SK-N-DZ (cell line): ENCODE measurements at places on chromosomes 1 and 21.

- no peak for DNase-seq
These were observed 8.6 kb downstream of the TMED5 start for GRCh38 chr1:93171549-93172034.

DNA sequence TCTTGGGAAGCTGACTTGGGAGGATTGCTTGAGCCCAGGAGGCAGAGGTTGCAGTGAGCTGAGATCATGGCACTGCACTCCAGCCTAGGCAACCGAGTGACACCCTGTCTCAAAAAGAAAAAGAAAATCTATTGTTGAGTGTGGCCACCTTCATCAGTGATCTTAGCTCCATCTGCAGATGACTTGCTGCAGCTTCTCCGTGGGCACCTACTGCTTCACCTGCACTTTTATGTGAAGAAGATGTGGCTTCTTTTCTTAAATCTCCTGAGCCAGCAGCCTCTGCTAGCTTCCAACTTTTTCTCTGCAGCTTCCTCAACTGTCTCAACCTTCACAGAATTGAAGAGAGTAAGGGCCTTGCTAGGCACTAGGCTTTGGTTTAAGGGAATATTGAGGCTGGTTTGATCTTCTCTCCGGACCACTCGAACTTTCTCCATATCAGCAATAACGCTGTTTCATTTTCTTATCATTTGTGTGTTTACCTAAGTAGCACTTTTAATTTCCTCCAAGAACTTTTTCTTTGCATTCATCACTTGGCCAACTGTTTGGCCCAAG is 28.0 kb downstream of the AGPAT3 start:
- no peak for DNase-seq

- DNase-seq = peak; percentile 74
These were observed 5.1 kb downstream of the TMEM201 start for GRCh38 chr1:9593492-9594465.

- DNase-seq = no peak
These were observed 118.2 kb upstream of the PDE4B start for GRCh38 chr1:65674522-65674921.

DNA sequence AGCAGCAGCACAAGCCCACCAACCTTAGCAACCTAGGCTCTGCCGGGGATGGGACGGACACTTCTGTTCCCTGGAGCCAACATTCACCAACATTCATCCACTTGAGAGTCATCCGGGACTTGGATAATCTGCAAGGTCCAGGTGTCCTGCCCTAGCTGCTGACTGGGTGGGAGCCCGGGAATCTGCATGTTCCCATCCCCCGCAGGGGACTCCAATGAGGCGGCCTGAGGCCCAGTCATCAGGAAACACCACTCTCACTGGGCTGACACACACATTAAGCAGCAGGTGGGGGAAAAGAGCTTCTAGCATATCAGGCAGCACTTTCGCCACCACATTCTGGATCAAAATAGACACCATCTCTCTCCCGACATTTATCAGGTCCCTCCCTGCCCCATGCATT is 38.4 kb upstream of the CCSAP start:
- DNase-seq = peak; percentile 68

- no peak for DNase-seq
These were observed 55.3 kb upstream of the COL6A1 start for GRCh38 chr21:45926281-45926680.

DNA sequence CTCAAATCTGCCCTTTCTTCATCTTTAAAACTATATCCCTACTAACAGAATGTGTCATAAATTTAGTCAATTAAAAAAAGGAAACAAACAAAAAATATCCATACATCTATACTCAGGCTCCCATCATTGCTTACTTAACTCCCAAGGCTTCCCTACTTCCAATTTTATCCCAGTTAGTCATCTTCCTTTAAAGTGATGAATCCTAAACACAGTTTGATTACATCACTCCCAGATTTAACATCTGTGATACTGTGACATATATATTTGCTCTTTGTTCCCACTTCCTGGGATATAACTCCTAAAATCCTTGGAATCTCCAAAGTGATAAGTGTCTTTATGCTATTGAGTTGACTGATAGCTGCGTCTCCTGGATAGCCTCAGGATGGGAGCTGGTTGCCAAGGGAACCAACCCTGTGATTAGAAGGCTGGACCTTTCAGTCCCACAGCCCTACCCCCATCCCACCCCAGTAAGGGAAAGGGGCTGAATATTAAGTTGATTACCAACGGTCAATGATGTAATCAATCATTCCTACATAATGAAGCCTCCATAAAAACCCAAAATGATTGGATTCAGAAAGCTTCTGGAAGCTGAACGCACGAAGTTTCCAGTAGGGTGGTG is 21.6 kb downstream of the GLMN start:
- no peak for DNase-seq

DNA sequence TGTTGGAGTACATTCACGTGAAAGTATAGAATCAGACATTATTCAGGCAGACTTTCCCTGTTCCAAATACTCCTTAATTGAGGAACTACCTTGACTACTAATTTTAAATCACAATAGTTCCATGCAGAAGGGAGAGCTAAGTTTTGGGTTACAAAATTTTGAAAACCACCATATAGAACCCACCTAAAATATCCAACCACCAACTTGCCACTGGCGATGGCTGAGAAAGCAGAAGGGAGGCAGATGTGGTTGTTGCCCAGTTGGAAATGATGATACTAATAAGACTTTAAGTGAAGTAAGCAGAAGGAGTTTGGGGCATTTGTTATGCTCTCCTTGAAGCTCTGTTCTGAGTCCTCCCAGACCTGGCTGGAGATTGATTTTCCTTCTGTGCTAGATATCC is 190.7 kb downstream of the HLX start:
- no peak for DNase-seq

DNA sequence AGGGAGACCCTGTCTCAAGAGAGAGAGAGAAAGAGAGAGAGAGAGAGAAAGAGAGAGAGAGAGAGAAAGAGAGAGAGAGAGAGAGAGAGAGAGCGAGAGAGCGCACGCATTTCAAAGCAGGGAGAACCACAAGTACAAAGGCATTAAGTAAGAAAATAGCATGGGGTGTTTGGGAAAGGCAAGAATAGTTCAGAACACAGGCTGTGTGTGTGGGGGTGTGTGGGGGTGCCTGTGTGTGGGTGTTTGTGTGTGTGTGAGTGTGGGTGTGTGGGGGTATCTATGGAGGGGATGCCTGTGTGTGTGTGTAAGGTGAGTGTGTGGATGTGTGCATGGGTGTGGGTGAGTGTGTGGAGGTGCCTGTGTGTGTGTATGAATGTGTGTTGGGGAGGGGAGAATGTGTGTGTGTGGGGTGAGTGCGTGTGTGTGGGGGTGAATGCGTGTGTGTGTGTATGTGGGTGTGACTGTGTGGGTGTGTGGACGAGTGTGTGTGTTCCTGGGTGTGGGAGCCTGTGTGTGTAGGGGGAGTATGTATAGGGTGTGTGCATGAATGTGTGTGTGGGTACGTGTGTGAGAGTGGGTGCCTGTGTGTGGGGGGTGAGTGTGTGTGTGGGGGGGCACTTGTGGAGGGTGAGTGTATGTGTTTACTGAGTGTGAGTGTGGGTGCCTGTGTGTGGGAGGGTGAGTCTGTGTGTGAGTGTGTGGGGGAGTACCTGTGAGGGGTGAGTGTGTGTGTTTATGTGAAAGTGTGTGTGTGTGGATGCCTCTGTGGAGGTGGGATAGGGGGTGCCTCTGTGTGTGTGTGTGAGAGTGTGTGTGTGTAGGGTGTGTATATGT is 19.1 kb upstream of the HDAC1 start:
- no peak for DNase-seq

DNA sequence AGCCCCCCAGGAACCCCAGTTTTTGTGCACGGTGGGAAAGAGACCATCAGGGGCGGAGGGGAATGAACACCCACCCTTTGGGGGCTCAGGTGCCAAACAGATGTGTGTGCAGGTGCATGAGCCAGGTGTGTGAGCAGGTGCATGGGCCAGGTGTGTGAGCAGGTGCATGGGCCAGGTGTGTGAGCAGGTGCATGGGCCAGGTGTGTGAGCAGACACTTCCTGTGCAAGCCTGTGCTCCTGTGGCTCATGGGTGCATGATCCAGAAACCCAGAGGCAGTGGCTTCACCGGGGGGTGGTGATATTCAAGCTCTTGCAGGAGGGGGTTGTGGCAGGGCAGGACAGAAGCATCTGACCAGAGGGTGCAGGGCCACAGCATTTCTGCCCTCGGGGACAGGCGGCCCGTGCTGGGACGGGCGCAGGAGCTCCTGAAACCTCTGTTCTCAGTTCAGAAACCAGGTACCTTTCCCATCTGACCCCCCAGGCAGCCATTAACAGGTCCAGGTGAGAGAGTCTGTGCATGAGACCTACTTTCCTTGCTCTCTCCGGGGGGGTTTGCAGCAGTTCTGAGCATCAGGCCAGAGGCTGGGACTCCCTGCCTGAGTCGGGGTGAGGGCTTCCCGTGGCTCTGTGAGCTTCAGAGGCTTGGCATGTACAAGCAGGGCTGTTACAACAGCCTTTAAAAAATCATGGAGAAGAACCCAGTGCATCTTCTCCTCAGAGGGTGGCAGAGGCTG is 29.1 kb downstream of the COL18A1 start:
- DNase-seq = no peak

GRCh38 chr1:243946946-243947345 is 96.9 kb upstream of the AKT3 start:
- DNase-seq = no peak

DNA sequence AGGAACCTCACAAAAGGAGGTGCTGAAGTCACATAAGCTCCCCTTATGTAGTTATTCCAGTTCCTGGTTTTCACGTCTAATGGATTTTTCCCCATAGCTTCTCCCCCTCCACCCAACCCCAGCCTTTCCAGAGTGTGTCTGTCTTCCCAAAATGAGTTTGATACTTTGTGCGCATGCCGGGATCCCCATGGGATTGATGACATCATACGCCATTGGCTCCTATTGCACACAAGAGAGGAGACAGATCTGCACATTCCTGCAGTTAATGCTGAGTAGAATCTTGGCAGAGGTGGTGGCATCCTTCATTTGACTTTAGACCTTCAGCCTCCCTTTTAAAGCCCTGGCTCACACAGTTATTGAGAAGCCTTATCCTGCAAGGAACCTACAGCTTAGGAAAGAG is 71.4 kb downstream of the DDR2 start:
- no peak for DNase-seq

DNA sequence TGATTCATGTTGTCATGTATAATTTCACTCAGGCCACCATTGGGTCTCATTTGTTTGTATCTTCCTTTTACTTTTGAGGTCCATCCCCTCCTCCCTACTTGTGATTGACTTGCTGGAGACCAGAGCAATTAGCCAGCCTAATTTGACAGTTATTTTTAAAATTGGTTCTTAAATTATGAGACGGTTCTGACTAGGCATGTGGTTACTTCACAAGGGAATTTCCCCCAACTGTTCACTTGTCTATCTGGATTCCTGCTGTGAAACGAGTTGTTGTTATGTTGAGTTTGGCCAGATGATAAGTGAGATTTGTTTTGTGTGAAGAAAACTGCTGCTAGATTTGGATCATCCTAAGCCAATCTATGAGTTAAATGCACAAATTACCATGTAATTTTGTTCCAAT is 359.1 kb downstream of the BARHL2 start:
- DNase-seq = no peak

GRCh38 chr1:212700223-212700891 is 717 bp upstream of the BATF3 start:
- DNase-seq = no peak

DNA sequence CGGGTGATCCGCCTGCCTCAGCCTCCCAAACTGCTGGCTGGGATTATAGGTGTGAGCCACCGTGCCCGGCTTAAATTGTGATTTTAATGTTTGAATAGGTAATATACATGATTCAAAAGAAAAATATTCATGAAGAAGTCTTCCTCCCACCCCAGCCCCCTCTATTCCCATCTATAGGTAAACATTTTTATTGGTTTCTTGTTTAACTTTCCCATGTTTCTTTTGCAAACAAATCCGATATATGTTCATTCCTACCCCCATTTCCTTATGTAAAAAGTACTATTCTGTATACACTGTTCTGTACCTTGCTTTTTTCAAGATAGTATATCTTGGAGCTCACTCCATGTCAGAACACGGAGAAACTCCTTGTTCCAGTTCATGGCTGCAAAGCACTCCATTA is 23.2 kb downstream of the RPS6KA1 start:
- DNase-seq = no peak

GRCh38 chr1:176198413-176198812 is 8.7 kb downstream of the COP1 start:
- no peak for DNase-seq

DNA sequence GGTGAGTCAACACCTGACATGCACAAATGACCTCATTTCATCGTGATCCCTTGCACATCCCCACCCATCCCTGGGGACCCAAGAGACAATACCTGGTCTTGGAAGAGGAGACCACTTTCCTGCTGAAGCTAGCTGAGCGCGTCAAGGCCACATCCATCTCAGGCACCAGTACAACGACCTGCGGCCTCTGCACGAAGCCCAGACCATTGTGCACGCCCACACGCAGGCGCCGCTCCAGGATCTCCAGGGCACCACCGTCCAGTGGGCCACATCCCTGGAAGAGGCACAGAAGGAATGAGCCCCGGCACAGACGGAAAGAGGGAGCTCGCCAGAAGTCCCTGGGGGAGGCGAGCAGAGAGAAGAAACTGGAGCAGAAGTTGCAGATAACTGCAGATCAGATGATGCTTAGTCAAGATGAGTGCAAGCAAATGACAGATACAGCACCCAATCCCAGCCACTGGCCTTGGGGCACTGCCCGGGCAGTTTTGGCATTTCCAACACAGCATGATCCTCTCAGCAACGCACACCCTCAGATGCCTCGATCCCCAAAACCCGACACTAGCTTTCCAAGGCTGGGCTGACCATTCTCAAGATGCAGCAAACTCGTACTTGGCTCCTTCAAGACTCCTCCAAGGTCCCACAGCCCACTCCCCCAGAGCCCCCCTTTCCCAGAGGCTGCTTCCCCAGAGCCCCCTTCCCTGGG is 44.1 kb downstream of the NPHP4 start:
- no peak for DNase-seq

DNA sequence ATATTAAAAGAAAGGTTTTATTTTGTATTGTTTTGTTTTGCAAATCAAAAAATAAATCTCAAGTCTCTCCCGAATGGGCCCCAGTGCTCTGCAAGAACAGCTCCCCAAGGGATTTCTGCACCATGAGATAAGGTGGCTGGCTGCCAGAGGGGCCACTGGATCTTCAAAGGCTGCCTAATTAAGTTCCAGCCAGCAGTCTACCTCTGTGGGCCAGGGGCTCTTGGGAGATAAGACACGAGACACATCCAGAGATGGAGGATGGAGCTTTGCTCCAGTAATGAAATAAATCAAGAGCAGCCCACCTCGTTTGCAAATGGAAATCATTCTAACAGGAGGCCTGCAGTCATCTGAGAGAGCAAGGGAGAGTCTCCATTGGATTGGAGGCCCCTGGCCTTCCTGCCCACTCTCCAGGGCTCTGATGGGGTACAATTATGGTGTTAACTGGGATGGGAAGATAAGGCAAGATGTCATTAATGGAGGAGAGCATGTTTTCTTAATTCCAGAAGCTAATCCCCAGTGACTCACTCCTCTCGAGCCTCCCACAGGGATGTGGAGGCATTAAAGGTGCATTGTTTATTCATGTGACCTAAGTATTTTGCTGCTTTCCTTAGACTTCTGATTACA is 155.2 kb upstream of the KAZN start:
- peak; percentile 98 for DNase-seq

- DNase-seq = no peak
These were observed 2.1 kb downstream of the CLCC1 start for GRCh38 chr1:108961198-108961597.

- DNase-seq = no peak
These were observed 18.3 kb downstream of the IFFO2 start for GRCh38 chr1:18938008-18938706.
